Right atrium auricular region (tissue), 2 donors: ENCODE measurements at places on chromosomes 16 and 17.

- no peak for DNase-seq
Measured at GRCh38 chr17:47884905-47885730, 10.9 kb upstream of the SP2 start.

- no peak for DNase-seq
Measured at GRCh38 chr16:28873543-28874201, 4.6 kb upstream of the ATP2A1 start.

DNA sequence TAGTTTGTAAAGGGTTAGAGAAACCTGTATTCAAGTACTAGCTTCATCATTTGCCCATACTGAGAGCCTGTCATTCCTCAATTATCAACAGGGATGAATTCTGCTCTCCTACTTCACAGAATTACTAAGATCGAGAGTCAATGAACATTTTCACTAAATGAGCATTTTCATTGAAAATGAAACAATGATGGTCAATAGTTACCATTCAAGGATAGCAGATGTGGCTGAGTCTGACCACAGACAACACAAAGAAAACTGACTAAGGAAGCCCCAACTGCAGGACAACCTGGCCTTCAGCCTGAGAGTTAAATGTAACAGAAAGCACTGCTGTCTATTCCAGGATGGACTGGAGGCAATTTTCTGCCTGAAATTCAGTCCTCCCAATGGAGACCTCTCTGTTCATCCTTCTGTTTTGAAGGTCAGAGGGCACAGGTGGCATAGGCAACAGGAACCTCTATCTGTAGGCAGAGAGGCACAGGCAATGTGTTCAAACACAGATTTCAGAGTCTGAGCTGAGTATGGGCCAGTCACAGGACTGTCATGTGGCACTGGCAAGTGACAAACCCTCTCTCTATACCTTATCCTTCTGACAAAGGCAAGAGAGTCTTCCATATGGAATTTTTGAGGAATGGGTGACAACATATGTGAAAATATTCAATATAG lies 19.5 kb downstream of the TRAF4 start:
- DNase-seq, result no peak

DNA sequence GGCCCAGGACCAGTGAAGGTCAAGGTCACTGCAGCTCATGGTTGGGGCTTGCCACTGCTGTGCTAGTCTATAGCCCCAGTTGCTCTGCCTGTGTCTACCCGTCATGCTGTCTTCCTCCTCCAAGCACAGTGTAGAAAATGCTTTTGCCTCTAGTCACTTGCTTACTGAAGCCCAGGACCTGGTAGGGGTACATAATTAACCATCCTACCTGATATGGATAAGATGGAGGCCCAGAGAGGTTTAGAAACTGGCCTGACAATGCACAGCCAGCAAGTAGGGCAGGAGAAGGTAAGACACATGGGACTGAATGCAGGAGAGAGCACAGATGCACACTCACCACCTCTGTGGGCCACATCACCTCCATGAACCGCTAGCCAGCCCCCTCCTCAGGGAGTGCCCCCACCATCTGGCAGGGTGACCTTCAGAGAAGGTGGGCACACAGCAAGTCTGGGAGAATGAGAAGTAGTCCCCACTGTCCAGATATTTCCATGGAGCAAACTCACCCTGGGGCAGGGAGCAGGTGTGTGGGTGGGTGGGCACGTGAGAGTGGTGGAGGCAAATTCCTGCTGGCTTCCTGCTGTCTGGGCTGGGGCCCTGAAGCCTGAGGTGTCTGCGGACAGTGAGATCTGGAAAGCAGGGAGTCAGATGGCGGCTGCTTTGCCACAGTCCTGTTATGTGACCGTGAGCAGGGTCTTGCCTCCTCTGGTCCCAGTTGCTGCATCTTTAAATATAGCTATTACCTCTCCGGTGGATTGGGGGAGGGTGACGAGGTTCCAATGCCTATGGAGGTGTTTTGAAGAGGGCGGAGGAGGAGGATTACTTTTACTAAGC lies 1.0 kb downstream of the CX3CL1 start:
- DNase-seq, result no peak

- DNase-seq, result no peak
Measured at GRCh38 chr16:83623892-83624291, 183.9 kb upstream of the HSBP1 start.

- no peak for DNase-seq
Measured at GRCh38 chr17:60361889-60362288, 30.0 kb downstream of the USP32 start.

- no peak for DNase-seq
Measured at GRCh38 chr16:22001591-22001990, 675 bp upstream of the PDZD9 start.

DNA sequence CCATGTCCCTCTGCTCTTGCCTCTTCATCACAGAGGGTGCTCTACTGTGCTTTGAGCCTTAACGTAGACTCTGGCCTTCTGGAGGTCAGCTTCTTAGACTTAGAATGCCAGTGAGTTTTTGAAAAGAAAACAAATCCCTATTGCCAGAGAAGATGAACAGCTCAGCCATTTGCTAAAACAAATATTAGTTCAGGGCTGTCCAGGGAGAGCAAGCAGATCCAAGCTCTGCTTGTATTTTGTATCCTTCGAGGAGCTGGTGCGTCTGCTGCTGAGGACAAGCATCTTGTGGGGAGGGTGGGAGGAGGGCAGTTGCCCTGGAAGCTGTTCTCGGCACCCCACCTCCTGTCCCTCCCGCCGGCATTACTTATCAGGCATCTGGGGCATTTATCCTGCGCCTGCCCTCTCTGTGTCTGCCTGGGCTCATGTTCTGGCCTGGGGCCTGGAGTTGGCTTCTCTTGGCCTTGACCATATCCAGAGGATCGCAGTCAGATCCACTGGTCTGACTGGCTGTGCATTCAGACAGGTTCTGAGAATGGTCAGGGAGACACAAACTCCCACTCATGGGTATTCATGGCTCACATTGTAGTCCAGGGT lies 173.1 kb upstream of the NLRP1 start:
- DNase-seq, result no peak

- peak; percentile 81 for DNase-seq
Measured at GRCh38 chr17:40550608-40551007, 14.7 kb downstream of the CCR7 start.

GRCh38 chr16:66425651-66426050 lies 1.4 kb upstream of the BEAN1 start:
- no peak for DNase-seq

- DNase-seq, result no peak
Measured at GRCh38 chr16:81273223-81273950, 34.9 kb downstream of the BCO1 start.

- DNase-seq, result no peak
Measured at GRCh38 chr16:2497116-2497630, 16.6 kb upstream of the ATP6V0C start.

DNA sequence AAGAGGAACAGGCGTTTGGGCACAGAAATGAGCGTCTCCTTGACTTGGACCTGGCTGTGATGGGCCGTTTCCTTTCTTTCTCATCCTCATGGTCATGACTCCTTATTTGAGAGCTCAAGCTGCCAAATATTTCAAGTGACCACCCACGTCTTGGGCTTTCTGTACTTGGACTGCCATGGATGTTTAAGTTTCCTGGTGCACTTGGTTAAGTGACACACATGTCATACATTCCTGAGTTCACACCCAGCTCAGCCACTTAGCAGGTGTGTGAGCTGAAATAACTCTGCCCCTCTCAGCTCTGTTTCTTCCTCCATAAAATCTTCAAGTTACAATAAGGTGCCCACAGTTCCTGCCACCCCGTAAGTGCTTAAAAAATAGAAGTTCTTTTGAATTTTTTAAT lies 114.5 kb downstream of the CLEC16A start:
- DNase-seq, result no peak

- DNase-seq, result no peak
Measured at GRCh38 chr17:58375256-58375655, 23.3 kb upstream of the SUPT4H1 start.

- DNase-seq, result peak; percentile 85
Measured at GRCh38 chr16:85372627-85373372, 240.3 kb upstream of the GSE1 start.

DNA sequence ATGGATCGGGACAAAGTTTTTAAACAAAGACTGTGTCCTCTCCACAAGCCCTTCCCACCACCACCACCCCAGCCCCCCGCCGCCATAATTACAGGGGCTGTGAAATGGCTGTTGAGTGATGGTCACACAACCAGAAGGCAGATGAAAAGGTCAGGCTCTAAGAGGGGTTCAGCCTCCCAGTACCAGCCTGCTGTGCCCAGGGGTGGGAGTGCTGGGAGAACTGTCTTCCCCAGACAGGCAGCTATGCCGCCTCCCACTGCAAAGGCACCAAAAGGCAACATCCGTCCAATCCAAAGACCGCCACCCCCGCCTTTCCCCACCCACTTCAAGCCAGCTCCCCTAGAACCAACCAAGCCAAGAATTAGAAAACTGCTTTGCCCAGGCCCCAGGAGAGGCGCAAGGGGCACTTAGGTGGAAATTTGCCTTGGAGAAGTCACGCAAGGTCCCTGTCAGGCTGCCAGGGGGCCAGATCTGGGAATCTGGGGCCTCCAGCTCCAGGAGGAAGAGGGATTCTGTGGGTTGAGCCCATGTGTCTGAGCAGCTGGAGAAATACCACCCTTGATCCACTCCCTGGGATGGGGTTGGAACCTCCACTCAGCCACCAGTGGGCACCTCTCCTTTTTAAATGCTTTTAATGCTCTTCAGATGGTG lies 14.4 kb downstream of the CARHSP1 start:
- no peak for DNase-seq

GRCh38 chr16:51666821-51667220 lies 515.8 kb upstream of the SALL1 start:
- DNase-seq, result no peak

GRCh38 chr16:2955438-2955778 lies 8.7 kb upstream of the KREMEN2 start:
- DNase-seq, result no peak

GRCh38 chr16:75058806-75059205 lies 57.8 kb downstream of the LDHD start:
- DNase-seq, result no peak

DNA sequence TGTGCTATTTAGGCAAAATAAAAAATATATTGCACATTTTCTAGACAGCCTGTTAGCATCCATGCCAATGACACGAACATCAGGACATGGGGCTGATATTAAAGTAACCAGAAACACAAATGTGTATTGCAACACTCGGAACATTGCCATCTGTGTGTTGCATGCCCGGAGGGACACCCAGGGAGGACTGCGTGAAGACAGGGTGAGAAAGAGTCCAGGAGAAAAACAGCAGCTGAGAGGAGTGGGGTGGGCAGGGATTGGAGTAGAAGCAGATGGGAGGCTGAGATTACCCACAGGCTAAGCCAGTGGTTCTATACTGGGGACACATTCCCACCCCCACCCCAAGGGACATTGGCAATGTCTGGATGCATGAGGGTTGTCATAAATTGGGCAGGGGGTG lies 114.8 kb downstream of the GRIN2A start:
- DNase-seq, result no peak

DNA sequence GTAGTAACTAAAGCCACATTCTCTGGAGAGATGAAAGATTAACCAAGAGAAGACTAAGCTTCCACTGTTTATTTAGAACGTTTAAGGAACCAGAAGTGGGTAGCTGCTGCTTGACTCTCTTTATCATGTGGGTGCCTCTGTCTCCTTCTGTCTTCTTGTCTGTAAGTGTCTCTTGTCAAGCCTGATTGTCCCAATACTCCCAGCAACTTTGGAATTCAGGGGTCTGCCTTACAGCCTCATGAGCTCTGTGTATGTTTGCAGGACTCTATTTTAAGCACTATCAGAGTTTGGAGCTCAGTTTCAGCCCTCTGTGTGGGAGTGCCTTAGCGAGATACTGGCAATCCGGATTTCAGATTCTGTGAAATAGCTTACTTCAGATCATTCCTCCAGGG lies 29.3 kb upstream of the SPACA3 start:
- no peak for DNase-seq

DNA sequence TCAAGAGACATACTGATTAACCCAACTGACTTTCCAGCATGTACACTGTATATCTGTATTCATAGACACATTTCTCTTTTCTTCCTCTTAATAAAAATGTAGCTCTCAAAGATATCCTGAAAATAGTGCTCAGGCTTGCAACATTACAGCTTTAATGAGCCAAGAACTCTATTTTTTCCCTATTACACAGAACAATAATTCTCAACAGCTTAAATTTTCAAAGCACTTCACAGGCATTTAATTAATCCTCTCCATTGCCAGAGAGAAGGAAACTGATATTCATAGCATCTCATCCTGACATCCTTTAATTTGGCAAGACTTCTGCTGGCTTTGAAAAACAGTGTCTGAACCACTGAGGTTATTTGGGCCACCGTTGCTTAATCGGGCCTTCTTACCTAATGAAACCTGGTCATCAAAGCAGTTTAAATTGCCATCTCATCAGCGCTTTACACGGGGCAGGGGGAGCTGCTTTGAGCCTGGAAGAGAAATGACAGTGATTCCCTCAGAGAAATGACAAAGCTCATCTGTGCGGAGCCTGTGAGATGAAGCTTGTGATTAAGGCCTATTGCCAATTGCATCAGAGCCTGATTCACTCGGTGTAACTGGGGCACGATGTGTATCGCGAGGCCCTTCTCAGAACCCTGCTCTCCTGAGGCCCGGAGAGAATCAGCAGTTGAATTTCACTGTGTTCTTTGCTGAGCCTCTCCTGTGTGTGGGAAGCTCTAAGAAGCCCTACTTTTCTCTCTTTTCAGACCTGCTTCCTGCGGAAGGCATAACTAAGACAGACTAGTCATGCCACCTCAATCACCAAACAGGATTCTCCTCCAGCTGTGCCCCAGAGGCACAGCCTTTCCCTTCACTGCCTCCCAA lies 8.5 kb upstream of the SIAH1 start:
- DNase-seq, result peak; percentile 72

DNA sequence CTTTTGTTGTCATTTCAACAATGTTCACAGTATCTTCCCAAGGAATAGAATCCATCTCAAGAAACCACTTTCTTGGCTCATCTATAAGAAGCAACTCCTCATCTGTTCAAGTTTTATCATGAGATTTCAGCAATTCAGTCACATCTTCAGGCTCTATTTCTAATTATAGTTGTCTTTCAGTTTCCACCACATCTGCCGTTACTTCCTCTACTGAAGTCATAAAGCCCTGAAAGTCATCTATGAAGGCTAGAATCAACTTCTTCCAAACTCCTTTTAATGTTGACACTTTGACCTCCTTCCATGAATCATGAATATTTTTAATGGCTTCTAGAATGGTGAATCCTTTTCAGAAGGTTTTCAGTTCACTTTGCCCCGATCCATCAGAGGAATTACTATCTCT lies 102.1 kb downstream of the CDH13 start:
- no peak for DNase-seq

- DNase-seq, result no peak
Measured at GRCh38 chr16:68517606-68518166, 21.4 kb upstream of the ZFP90 start.

GRCh38 chr16:2237493-2238149 lies 1.4 kb downstream of the DNASE1L2 start:
- no peak for DNase-seq

GRCh38 chr16:19505600-19506303 lies 16.1 kb downstream of the GDE1 start:
- DNase-seq, result no peak
